ENCODE measurements at places on chromosomes 6 and 20. TPM values are rescaled to one million over a fixed set of nuclear protein-coding genes. Genes with fewer than 3 reads are reported as not detected.

- DNase-seq: no peak
These were observed 901.0 kb upstream of the MAP3K7 start for GRCh38 chr6:91487696-91488392.

DNA sequence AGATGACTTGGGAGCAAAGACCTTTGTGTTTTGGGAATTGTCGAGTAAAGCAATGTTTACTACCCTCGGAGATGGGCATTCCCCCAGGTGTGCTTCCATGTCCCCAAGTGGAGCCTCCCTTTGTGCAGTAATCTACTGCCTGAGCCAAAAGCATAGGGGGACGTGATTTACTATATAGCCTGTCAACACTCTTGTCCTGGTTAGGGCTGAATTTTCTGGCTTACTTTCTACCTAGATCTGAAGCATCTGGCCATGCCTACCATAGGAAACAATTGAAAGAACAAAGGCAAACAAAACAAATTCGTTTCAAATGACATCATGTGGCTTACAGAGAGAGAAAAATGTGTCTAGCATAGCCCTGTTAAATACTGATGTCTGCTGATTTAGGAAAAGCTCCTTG lies 350.6 kb downstream of the SAMD5 start:
- DNase-seq: no peak

- DNase-seq: no peak
These were observed 29.2 kb downstream of the C6orf58 start for GRCh38 chr6:127606131-127606562.

DNA sequence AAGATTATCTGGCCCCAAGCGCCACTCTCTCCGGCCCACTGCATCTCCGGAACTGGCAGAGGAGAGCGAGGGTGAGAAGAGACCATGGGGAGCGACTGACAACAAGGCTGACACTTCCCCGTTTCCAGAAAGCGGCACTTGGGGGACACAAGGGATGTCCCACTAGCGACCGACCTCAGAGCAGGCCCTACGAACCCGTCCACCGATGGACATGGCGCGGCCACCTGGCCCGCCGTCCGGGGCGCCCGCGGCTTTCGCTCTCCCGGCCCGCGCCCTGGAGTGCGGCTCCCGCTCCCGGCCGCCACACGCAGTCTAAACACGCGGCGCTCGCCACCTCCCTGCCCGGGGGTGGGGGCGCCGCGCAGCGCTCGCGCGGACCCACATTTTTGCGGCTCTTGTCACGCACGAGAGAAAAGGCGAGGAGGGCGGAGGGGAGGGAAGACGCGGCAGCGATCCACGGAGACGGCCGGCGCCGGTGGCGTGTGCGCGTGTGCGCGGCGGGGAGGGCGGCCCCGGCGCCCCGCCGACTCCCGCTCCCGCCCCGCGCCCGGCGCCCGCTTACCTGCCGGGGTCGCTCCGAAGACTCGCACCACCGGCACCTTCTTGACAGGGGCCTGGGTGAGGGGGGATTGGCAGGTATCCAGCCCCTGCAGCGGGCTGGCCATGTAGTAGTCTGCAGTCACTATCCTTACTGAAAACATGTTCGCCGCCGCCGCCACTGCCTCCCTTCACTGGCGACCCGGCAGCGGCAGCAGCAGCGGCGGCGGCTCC lies 645 bp downstream of the REV3L start:
- DNase-seq: peak; percentile 58

DNA sequence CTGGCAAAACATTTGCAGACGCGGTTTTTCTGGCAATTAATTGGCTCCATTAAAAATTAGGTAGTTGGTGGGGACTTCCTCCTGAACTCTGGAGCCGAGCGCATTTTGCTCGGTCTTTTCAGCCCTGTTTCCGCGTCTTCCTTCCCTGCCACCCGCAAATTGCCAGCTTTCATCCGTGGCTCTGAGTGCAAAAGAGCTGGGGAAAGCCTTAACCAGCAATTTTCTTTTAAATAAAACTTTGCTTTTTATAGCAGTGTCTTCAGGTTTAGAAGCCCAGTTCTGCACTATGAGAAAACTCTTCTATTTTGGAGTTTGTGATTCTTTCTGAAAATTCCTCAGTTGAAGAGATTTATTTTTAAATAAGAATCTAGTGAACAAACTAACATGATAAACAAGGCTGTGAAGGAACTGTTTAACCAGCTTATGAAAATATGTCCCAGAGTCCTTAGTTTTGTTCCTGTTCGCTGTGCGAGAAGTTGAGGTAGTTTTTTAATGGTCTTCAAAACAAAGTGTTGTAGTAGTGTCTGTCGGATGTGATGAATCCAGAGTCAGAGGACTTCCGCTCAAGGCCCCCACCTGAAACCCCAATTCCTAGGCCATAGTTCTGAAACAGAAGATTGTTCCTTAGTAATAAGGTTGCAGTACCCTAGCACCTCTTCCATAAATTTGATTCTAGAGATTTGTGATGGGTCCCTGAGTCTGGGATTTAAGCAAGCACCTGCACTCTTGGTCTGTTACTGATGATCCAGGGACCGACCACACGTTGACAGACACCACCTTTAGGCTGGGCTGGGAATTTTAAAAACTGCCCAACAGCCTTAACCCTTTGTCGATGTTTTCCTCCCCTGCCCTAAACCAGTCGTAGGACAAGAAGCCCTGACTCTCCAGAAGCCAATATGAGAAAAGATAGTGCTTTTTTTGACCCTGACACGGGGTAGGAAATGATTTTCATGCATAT lies 950 bp downstream of the KCTD20 start:
- DNase-seq: peak; percentile 29

- no peak for DNase-seq
These were observed 293.8 kb downstream of the RFPL4B start for GRCh38 chr6:112640891-112641290.

DNA sequence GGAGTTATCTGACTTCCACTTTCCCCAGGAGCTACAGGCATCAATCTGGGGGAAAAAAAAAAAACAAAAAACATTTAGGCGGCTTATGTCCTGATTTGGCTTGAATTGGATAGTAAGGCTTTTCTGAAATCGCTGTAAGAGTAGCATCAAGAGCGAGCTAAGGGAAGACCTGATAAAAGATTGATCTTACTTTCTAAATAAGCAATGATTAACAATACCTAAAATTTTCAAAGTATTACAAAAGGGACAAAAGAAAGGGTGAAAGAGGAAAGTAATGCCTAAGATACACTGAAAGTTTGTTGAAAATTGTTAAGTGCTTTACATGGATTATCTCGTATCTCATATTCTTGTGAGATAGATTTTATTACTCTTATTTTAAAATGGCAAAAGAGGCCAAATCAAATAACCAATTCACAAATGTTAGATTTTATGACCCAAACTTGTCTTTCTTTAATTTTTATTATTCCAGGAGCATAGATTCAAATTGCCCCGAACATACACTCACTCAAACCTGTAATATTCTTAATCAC lies 106.4 kb upstream of the PRSS16 start:
- DNase-seq: no peak

DNA sequence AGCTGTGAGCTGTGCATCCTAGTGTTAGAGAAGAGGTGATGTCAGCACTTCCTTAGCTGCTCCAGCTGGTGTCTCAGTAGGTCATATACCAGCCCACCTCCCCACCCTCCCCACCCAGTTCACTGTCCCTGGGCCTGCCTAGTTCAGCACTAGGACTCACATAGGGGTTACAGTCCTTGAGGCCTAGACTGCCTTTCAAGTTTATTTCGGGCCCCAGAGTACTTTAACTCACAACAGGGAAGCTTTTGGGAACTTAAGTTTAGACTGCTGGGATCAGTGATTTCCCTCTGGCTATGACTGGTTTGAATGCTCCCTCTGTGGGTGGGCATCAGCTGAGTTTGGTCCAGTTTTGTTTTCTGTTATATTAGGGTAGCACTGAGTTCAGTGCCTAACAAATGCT lies 139.2 kb upstream of the MMS22L start:
- no peak for DNase-seq

DNA sequence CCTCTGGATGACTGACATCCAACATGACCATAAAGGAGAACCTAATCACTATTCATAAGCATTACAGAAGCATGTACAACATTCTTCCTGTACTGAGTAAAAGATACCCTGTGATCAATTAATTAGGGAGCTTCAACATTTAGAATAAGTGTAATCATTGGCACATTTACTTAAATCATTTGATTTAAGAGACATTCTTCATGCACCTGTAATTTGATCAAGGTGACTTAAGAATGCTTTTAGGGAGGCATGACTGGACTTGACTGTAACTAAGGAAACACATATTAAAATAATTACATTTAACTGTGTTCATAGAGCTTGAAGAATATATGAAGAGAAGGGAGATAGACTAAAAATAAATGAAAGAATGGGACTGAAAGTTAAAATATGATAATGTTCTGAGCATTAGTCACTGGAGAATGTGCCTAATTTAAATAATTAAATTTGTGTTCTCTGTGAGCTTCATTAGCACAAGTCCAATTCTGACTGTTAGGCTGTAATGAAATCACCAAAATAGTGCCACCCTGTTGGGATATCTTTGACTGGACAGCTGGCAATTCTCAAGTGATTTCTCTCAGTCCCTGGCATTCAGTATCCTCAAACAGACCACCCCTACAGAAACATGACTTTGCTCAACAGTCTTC lies 295.5 kb upstream of the ADGRB3 start:
- no peak for DNase-seq

DNA sequence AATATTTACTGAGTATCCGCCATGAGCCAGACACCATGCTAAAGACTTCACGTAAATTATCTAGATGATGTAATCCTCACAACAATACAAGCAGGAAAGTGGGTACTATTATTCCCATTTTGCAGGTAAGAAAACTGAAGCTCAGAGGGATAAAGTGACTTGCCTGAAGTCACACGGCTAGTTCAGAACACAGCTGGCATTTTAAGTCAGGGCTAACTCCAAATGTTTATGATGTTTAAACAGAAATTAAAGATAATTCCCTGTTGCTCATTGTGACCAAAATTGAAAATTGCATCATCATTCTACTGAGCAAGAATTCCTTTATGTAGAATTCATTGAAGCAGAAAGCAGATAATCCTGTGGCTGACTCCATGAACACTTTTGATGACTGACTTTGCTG lies 71.3 kb upstream of the STXBP5 start:
- no peak for DNase-seq

DNA sequence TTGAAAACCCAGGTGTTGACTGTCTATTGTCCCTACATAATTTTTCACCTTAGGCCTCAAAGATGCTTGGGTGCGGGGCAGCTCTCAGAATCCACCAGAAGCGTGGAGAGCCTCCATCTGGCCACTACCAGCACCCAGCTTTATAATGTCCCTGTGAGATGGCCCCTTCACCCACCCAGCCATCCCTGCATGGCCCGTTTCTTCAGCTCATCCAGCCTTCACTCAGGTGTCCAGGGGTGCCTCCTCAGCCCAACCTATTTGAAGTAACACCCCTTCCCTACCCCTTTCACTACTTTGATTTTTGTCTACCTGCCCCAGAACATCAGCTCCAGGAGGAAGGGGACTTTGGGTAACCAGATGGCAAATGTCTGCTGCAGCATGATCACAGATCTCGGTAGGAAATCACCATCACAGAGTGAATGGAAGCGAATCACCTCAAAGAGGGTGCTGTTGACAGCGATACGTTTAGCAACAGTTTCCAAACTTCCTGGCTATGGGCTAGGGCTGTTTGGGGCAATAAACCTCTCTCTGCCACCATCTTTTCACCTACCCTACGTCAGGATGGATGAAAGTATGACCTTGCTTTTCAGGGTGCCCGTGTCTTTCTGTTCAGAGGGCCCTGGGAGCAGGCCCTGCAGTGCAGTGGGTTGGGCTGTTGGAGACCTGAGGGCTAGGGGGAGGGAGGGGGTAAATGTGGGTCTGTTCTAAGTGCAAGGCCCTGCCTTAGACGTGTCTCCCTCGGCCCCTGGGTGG lies 1.2 kb upstream of the SLC17A9 start:
- DNase-seq: no peak

- peak; percentile 63 for DNase-seq
These were observed 1.5 kb downstream of the ZNFX1 start for GRCh38 chr20:49276161-49276960.

Gene PNPLA1
- not detected for total RNA-seq

Gene TUBB2B
- not detected for total RNA-seq

Gene C20orf202
- not detected for total RNA-seq

Gene FAM209A
- 1.6 TPM for total RNA-seq

Gene PROKR2
- total RNA-seq: not detected

Gene MYBL2
- total RNA-seq: 129 TPM

Gene FAM209B
- 0.45 TPM for total RNA-seq

Gene RBPJL
- not detected for total RNA-seq
